ENCODE measurements at places on chromosomes 2 and 18. TPM values are rescaled to one million over a fixed set of nuclear protein-coding genes. Genes with fewer than 3 reads are reported as not detected.

COL4A3 gene
- 2.3 TPM for total RNA-seq

LRRTM4 gene
- total RNA-seq: 0.09 TPM

SERPINB11 gene
- 0.47 TPM for total RNA-seq

CCDC141 gene
- total RNA-seq: 1.0 TPM

MC5R gene
- total RNA-seq: not detected

SP140L gene
- 21.5 TPM for total RNA-seq

APCDD1 gene
- total RNA-seq: 2.8 TPM

GTF2A1L gene
- total RNA-seq: 0.67 TPM

STPG4 gene
- total RNA-seq: 0.25 TPM

E2F6 gene
- 7.7 TPM for total RNA-seq

SH2D6 gene
- total RNA-seq: not detected

RNF152 gene
- total RNA-seq: 115 TPM

ADCY3 gene
- total RNA-seq: 7.1 TPM

PREB gene
- total RNA-seq: 21.5 TPM

SCG2 gene
- not detected for total RNA-seq

DIPK1C gene
- total RNA-seq: 0.19 TPM

ZDBF2 gene
- 5.9 TPM for total RNA-seq

CD8B2 gene
- total RNA-seq: under 0.01 TPM

UGT1A6 gene
- total RNA-seq: 46.5 TPM

WDR43 gene
- 22.6 TPM for total RNA-seq

C18orf54 gene
- total RNA-seq: 0.42 TPM

PPP1R1C gene
- total RNA-seq: 16.9 TPM

ZNF892 gene
- total RNA-seq: 1.3 TPM

MAL gene
- not detected for total RNA-seq

ITM2C gene
- 16.7 TPM for total RNA-seq

SYT4 gene
- not detected for total RNA-seq

HOXD10 gene
- not detected for total RNA-seq

GPC1 gene
- total RNA-seq: 3.2 TPM

ABCG8 gene
- 81.2 TPM for total RNA-seq

POU3F3 gene
- total RNA-seq: not detected

HRH4 gene
- total RNA-seq: 0.17 TPM

SLC5A7 gene
- total RNA-seq: under 0.01 TPM

REL gene
- 6.4 TPM for total RNA-seq

SLC8A1 gene
- total RNA-seq: 18.5 TPM

EVA1A gene
- 206 TPM for total RNA-seq

ERLEC1 gene
- 30.1 TPM for total RNA-seq

DHX57 gene
- total RNA-seq: 7.1 TPM

OXER1 gene
- 2.2 TPM for total RNA-seq

EMX1 gene
- total RNA-seq: 0.08 TPM

LRP2 gene
- 0.19 TPM for total RNA-seq

AMER3 gene
- total RNA-seq: not detected

CPO gene
- total RNA-seq: 0.25 TPM

CROCC2 gene
- total RNA-seq: under 0.01 TPM

HK2 gene
- 1.3 TPM for total RNA-seq

POTEE gene
- total RNA-seq: not detected
